ENCODE measurements at places on chromosomes 16 and 17.

DNA sequence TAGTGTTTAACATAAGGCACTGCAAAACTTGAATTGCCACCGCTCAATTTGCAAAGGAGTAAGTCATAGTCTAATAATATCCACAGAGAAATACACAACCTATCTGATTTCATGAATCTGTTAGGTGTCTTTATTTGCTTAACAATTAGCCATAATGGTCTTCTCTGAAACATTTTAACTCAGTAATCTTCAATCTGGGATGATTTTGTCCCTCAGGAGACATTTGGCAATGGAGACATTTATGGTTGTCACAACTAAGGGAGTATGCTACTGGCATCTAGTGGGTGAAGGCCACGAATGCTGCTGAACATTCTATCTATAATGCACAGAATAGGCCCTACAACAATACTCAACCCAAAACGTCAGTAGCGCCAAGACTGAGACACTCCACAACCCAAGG lies 4.3 kb downstream of the UBE2G1 start:
- no peak for DNase-seq

DNA sequence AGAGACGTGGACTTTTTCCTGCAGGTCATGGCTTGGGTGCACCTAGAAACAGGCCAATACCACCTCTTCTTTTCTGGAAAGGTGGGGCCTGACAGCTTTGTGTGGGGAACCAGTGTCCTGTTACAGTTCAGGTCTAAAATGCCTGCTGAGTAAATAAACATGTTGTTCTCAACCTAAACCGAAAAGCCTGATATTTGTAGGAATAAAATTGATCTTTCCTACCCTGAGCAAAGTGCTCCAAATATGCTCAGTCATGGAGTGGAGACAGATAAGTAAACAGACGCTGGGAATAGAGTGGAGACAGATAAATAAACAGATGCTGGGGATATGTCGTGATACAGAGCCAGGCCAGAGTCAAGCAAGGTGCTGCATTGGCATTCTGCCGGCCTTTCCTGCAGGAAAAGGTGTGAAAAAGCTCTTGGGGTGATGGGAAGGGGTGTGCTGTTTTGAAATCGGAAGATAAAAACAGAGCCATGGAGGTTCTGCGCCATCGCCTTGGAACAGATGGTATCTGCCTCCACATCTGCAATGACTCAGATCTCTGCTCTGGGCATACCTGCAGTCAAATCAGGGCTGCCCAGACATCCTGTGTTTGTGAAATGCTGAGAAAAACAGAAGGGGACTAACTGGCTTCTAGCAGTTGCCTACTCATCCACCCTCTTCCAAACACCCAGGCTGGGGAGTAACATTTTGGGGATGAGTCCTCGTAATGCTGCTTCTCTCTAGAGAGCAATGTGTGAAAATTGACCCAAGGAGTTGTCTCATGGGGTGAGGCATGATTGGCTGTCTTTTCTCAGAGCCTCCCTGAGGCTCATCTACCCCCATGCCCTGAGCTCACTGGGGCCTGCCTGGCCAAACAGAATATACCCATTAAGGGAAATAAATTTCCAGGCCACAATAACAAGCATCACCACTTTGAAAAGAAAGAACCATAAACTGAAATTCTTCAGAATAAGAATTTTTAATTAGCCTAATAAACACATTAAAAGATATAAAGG lies 16.8 kb upstream of the TRPV2 start:
- DNase-seq: no peak

DNA sequence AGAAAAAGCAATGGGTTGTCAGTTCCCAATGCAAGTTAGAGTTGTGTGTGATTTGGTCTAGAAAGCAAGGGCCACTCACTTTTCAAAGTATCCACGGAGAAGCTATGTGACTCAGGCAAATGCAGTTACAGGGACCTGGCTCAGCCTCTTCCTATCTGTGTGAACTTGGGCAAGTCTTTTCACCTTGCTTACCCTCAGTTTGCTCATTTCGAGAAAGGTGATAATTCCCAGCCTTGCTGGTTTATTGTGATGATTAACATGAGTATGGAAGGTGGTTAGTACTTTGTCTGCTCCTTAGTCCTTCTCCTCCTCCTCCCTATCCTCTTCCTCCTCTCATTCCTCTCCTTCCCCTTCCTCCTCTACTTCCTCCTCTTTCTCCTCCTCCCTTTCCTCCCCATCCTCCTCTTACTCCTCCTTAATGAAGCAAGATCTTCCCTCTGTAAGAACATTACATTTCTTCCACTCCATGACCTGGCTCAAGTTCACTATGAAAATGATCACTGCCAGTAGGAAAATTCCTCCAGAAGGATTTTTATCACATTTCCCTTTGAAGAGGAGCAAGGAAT lies 204.0 kb downstream of the GRIN2A start:
- DNase-seq: no peak

- DNase-seq: no peak
Observed at GRCh38 chr16:78876671-78877070, 723.9 kb downstream of the MAF start.

DNA sequence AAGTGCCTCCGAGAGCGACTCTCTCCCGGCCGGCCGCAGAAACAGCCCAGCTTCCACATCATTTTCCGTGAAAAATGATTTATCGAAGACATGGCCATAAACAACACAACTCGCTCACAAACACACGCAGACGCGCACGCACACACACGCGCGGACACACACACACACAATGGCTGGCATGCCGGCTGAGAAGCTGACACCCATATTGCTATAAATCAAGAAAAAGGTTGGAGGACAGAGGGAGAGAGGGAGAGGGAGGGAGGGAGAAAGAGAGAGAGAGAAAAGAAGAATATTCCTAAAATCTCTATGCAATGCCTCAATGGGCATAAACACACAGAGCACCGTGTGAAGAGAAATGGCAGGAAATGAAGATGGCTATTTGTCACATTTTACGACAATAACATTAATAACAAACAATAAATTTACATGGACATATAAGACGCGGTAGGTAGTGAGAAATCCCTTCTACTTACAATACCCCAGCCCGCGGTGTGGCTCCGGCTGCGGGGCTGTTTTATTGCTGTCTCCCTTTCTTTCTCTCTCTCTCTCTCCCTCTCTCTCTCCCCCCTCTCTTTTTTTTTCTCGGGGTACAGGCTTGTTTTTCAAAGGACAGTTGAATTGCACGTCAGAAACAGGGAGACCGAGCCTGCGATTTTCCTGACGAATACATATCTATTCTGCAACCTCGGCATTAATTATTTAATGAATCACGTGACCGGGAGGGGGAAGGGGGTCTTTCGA lies 9.5 kb downstream of the HOXB4 start:
- no peak for DNase-seq

DNA sequence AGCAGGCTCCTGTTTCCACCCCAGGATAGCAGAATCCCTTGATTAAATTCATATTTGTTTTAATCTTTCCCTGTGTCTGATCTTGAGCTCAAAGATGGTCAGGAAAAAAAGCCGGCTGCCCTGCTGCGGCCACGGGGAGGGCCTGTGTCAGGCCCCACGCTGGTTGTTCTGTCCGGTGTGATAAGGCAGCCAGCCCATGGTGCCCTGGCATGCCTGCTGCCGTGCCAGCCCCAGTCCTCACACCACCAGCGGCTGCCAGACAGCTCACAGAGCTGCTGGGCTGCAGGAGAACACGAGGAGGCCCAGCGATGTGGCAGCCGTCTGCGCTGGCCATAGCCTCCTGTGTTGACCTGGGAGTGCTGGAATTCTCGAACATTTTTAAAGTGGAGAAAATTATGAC lies 34.7 kb upstream of the BRD7 start:
- no peak for DNase-seq
